GM23248 (cell line): ENCODE measurements at places on chromosomes 2 and 18. TPM values are rescaled to one million over a fixed set of nuclear protein-coding genes. Genes with fewer than 3 reads are reported as not detected.
A peak's percentile ranks its signal among the peaks of the same experiment; 100 is the strongest.

- no peak overlapping the region for H3K27ac ChIP-seq
- H3K4me3 ChIP-seq = no peak overlapping the region
- no peaks in the 10 kb centered on the region for H3K4me1 ChIP-seq
- H3K27me3 ChIP-seq = no peaks in the 10 kb centered on the region; the same call in 1 of the 2 replicates
- H3K36me3 ChIP-seq = no peaks in the 10 kb centered on the region
- DNase-seq = no peak
These were observed 119.6 kb downstream of the INSIG2 start for GRCh38 chr2:118207889-118208288.

DNA sequence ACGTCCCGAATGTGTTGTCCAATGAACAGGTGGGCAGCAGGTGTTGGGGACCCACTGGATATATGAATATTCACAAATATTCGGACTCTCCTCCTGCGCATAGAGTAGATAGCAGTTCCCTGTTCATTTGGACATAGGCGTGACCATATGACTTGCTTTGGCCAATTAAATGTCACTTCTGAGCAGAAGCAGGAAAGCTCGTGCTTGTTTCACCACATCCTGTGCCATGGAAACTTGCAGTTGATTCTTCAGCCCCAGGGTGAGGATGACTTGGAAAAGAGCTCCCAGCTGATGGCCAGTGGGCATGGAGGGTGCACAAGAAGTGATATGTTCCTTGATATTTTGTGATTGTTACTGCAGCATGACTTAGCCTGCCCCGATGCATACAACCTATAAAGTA, 52.6 kb downstream of the PTPRM start:
- H3K4me3 ChIP-seq = no peak overlapping the region
- peaks cover 36% of the 10 kb centered on the region for H3K4me1 ChIP-seq
- no peak overlapping the region for H3K27ac ChIP-seq
- DNase-seq = no peak

The PLCD4 gene
- total RNA-seq = 0.51 and 1.3 TPM in 2 replicates

DNA sequence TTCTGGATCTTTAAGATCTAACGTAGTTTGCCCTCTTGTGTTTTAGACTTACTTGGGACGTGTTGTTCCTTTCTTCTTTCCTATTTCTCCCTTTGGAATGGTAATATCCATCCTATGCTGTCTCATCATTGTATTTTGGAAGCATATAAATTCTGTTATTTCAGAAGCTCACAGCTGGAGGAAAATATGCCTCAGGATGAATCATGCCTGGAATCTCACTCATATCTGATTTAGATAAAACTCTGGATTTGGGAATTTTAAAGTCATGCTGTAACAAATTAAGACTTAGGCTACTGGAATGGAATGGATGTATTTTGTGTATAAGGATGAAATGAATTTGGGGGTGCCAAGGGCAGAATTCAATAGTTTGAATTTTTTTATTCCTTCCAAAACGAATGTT, 245.2 kb upstream of the GULP1 start:
- DNase-seq = peak; percentile 45
- no peak overlapping the region for H3K27ac ChIP-seq
- no peaks in the 10 kb centered on the region for H3K36me3 ChIP-seq
- H3K27me3 ChIP-seq = no peaks in the 10 kb centered on the region

GRCh38 chr2:1886405-1886992, 142.2 kb upstream of the PXDN start:
- peak; percentile 77 for DNase-seq
- no peaks in the 10 kb centered on the region for H3K36me3 ChIP-seq
- H3K27ac ChIP-seq = no peak overlapping the region
- no peak overlapping the region for H3K4me3 ChIP-seq
- 0 out of 2 replicates have a peak, but pooled peaks cover 3% of the 10 kb centered on the region for H3K27me3 ChIP-seq
- H3K4me1 ChIP-seq = no peaks in the 10 kb centered on the region

The CELF4 gene
- total RNA-seq = not detected in 2 replicates

- H3K36me3 ChIP-seq = no peaks in the 10 kb centered on the region
- no peaks in the 10 kb centered on the region for H3K4me1 ChIP-seq
- H3K27ac ChIP-seq = no peak overlapping the region
- DNase-seq = peak; percentile 25
- H3K27me3 ChIP-seq = no peaks in the 10 kb centered on the region
- no peak overlapping the region for H3K4me3 ChIP-seq
These were observed 41.3 kb downstream of the RRM2 start for GRCh38 chr2:10163498-10164486.

The SLC4A5 gene
- total RNA-seq = 0.32 and 0.38 TPM in 2 replicates

DNA sequence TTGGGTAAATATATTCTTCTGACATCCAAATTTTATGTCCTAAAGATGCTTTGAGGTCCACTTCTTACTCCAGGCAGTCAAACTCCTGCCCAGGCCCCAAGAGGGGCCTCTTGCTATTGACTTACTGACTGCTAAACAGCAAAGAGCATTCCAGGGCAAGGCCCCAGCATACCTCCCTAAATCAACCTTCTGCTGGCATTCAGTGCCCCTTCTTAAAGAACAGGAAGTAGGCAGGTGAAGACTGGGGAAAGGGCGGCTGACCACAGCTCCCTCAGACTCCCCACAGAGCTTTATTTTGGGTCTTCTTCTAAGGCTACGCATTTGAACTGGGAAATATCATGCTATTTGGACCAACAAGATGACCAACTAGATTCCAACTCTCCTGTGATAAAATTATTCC, 68.9 kb downstream of the USP40 start:
- H3K27me3 ChIP-seq = no peaks in the 10 kb centered on the region
- no peak overlapping the region for H3K27ac ChIP-seq
- DNase-seq = no peak
- no peak overlapping the region for H3K4me3 ChIP-seq
- H3K36me3 ChIP-seq = peaks cover 37% of the 10 kb centered on the region
- H3K4me1 ChIP-seq = no peaks in the 10 kb centered on the region

DNA sequence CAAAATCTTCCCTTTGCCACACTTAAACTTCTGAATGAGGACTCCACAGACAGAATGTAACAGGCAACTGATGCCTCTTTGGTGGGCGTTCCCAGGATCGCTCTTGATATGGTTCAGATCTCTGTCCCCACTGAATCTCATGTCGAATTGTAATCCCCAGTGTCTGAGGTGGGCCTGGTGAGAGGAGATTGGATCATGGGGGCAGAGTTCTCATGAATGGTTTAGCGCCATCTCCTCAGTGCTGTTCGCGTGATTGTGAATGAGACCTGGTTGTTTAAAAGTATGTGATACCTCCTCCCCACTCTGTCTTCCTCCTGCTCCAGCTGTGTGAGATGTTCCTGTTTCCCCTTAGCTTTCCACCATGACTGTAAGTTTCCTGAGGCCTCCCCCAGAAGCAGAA, 111.1 kb upstream of the SLC66A3 start:
- no peaks in the 10 kb centered on the region for H3K36me3 ChIP-seq
- H3K27me3 ChIP-seq = peaks cover 16% of the 10 kb centered on the region
- DNase-seq = no peak
- H3K4me1 ChIP-seq = no peaks in the 10 kb centered on the region

The RNU2-63P gene
- not detected in 2 replicates for total RNA-seq

GRCh38 chr18:49319590-49319989, 140.9 kb downstream of the DYM start:
- H3K4me3 ChIP-seq = no peak overlapping the region
- no peaks in the 10 kb centered on the region for H3K27me3 ChIP-seq
- no peaks in the 10 kb centered on the region for H3K36me3 ChIP-seq
- no peak overlapping the region for H3K27ac ChIP-seq

DNA sequence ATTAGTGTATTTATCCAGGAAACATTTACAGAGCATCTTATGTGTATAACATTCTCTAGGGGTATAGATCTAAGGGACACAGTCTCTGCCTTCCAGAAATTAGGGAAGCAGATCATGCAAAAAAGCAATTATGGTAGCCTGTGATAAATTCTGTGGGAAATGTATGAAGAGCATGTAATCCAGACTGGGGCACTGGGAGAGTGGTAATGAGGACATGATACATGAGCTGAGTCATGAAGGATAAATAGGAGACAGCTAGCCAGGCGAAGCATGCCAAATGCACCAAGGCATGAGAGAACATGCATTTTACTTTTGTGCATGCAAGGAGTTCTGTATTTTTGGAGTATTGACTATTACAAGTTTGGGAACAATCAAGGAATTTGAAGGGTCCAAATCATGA, 8.9 kb upstream of the RPRM start:
- H3K27ac ChIP-seq = no peak overlapping the region
- peak; percentile 5 for DNase-seq
- H3K4me3 ChIP-seq = no peak overlapping the region
- H3K27me3 ChIP-seq = 0 out of 2 replicates have a peak, but pooled peaks cover 3% of the 10 kb centered on the region
- H3K4me1 ChIP-seq = no peaks in the 10 kb centered on the region

GRCh38 chr2:45153121-45153520, 143.9 kb upstream of the SIX2 start:
- H3K27ac ChIP-seq = no peak overlapping the region
- H3K27me3 ChIP-seq = peaks cover 10% of the 10 kb centered on the region; the same call in 1 of the 2 replicates
- H3K36me3 ChIP-seq = no peaks in the 10 kb centered on the region
- no peak overlapping the region for H3K4me3 ChIP-seq
- H3K4me1 ChIP-seq = no peaks in the 10 kb centered on the region

- DNase-seq = no peak
- H3K4me1 ChIP-seq = no peaks in the 10 kb centered on the region
- no peaks in the 10 kb centered on the region for H3K27me3 ChIP-seq
- H3K4me3 ChIP-seq = no peak overlapping the region
- no peaks in the 10 kb centered on the region for H3K36me3 ChIP-seq
- no peak overlapping the region for H3K27ac ChIP-seq
These were observed 807.3 kb downstream of the NR4A2 start for GRCh38 chr2:155525199-155525598.

The OSBPL1A gene
- 17.8 and 24.1 TPM in 2 replicates for total RNA-seq

The DNAJB2 gene
- total RNA-seq = 50.5 and 53.7 TPM in 2 replicates

The SERPINB2 gene
- 6.1 and 13.0 TPM in 2 replicates for total RNA-seq

- peak; percentile 4 for DNase-seq
- no peaks in the 10 kb centered on the region for H3K4me1 ChIP-seq
- H3K4me3 ChIP-seq = no peak overlapping the region
- no peaks in the 10 kb centered on the region for H3K27me3 ChIP-seq
These were observed 1837.5 kb upstream of the CELF4 start for GRCh38 chr18:39403121-39403520.

DNA sequence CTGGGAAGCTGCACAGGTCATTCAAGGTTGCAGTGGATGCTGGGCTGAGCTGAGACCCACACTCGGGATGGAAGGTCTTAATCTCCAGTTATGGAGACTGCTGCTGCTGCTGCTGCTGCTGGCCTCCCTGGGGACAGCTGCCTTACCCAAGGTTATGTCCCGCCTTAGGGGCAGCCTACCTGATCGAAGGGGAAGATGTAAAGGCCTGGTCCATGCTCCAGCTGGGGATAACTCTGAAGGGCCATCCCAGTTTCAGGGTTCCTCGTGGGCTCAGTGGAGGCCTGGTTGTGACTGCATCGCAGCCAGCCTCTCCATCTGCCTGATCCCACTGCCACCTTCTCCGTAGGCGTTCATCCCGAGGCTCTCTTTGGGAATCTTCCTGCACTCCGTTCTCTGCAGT, 33.0 kb downstream of the RHOB start:
- no peak overlapping the region for H3K27ac ChIP-seq
- DNase-seq = no peak
- no peaks in the 10 kb centered on the region for H3K27me3 ChIP-seq
- H3K4me1 ChIP-seq = no peaks in the 10 kb centered on the region
- no peaks in the 10 kb centered on the region for H3K36me3 ChIP-seq
- no peak overlapping the region for H3K4me3 ChIP-seq

The MDH1B gene
- 0.25 and 0.54 TPM in 2 replicates for total RNA-seq

- H3K27ac ChIP-seq = no peak overlapping the region
- H3K36me3 ChIP-seq = no peaks in the 10 kb centered on the region
- no peak for DNase-seq
- H3K4me3 ChIP-seq = no peak overlapping the region
- peaks cover 9% of the 10 kb centered on the region for H3K4me1 ChIP-seq
These were observed 73.3 kb downstream of the LONRF2 start for GRCh38 chr2:100248971-100249370.

DNA sequence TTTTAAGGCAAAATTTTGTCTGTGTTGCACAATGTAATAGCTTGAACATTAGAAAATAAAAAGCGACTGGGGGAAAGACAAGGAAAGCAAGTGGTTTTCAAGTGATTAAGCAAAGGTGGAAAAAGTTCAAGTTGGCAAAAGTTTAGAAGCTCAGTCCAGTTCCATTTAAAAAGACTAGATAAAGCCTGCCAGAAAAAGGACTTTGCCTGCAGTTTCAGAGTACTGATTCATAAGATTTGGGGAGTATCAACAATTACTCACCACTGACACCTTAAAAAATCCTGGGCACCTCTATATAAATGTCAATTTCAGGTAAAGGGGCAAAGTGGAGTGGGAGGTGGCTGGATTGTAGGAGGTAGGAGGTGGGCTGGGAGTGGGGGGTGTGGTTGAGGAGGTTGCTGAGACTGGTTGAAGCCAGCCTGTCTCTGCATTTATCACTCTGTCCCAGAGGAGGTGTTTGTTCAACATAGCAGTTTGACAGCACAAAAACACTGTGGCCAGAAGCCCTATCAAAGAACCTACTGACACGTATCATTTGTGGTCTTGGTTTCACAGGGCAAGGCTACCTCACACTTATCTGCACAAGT, 14.6 kb downstream of the ZEB2 start:
- peak overlapping the region; percentile 29 for H3K4me3 ChIP-seq
- peaks cover 4% of the 10 kb centered on the region; the same call in 1 of the 2 replicates for H3K36me3 ChIP-seq
- DNase-seq = peak; percentile 87
- peak overlapping the region; percentile 57 for H3K27ac ChIP-seq

DNA sequence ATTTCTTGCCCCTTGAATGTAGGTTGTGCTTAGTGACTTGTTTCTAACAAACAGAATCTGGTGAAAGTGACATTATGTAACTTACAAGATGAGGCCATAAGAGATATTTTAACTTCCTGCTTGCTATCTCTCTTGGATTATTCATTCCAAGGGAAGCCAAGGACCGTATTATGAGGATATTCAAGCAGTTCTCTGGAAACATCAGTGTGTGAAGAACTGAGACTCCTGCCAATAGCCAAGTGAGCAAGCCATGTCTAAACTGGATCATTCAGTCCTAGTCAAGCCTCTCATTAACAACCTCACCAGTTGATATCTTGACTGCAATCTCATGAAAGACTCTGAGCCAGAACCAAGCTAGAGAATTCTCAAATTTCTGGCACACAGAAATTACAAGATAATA, 765.1 kb upstream of the SLC8A1 start:
- H3K36me3 ChIP-seq = no peaks in the 10 kb centered on the region
- H3K27me3 ChIP-seq = no peaks in the 10 kb centered on the region
- no peaks in the 10 kb centered on the region for H3K4me1 ChIP-seq
- no peak for DNase-seq
- H3K4me3 ChIP-seq = no peak overlapping the region
- H3K27ac ChIP-seq = no peak overlapping the region

DNA sequence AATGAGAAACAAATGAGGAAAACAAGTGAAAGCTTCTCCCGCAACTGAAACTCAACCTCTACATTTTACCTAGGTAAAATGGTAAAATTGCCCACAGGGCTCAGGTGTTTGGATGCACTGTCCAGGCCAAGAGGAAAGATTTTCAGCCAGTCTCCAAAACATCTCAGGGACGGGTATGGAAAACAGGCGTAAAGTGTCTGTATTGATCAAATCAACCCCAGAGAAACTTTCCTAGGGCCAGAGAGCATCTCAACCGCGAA, 361 bp upstream of the HAT1 start:
- H3K4me3 ChIP-seq = peak overlapping the region; percentile 88
- H3K4me1 ChIP-seq = peaks cover 17% of the 10 kb centered on the region
- 0 out of 2 replicates have a peak, but pooled peaks cover 4% of the 10 kb centered on the region for H3K36me3 ChIP-seq
